KBM-7 (cell line): ENCODE measurements at places on chromosomes 11 and 22.
A peak's percentile ranks its signal among the peaks of the same experiment; 100 is the strongest.

DNA sequence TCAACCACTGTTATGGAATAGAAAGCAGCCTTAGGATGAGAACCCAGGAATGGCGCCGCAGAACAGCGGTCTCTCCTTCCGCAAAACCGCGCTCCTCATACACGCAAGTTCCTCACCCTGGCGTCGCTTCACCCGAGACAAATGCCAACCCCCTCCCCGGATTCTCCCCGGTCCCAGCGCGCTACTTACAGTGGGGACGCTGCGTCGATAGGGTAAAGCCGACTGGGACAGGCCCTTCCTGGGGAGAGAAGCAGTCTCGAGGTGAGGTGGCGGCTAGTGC is 287 bp downstream of the RPS13 start:
- no peak for DNase-seq

GRCh38 chr11:116773203-116774097 is 663 bp upstream of the BUD13 start:
- DNase-seq: peak; percentile 70

- peak; percentile 87 for DNase-seq
These were observed 2.4 kb downstream of the SIDT2 start for GRCh38 chr11:117180661-117181585.

GRCh38 chr11:2311353-2312133 is 9.7 kb downstream of the TSPAN32 start:
- DNase-seq: no peak

- DNase-seq: no peak
These were observed 1307.6 kb downstream of the TBC1D22A start for GRCh38 chr22:48070083-48070482.

DNA sequence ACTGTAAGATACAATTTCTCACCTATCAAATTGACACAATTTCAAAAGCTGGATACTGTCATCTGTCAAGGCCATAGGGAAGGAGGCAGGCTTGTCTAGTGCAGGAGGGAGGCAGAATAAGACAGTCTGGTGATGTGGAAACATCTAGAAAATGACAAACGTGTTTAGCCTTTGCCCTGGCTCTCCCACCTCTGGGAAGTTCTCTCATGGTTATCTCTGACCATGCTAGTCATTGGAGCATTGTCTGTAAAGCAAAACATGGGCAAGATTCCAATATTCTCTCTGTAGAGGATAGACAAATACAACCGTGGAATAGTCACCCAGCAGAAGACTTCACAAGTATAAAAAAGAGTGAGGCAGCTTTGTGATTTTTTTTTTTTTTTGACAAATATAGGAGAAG is 9.1 kb upstream of the SERHL2 start:
- DNase-seq: no peak

GRCh38 chr11:12287374-12288211 is 89.8 kb upstream of the PARVA start:
- DNase-seq: peak; percentile 30

DNA sequence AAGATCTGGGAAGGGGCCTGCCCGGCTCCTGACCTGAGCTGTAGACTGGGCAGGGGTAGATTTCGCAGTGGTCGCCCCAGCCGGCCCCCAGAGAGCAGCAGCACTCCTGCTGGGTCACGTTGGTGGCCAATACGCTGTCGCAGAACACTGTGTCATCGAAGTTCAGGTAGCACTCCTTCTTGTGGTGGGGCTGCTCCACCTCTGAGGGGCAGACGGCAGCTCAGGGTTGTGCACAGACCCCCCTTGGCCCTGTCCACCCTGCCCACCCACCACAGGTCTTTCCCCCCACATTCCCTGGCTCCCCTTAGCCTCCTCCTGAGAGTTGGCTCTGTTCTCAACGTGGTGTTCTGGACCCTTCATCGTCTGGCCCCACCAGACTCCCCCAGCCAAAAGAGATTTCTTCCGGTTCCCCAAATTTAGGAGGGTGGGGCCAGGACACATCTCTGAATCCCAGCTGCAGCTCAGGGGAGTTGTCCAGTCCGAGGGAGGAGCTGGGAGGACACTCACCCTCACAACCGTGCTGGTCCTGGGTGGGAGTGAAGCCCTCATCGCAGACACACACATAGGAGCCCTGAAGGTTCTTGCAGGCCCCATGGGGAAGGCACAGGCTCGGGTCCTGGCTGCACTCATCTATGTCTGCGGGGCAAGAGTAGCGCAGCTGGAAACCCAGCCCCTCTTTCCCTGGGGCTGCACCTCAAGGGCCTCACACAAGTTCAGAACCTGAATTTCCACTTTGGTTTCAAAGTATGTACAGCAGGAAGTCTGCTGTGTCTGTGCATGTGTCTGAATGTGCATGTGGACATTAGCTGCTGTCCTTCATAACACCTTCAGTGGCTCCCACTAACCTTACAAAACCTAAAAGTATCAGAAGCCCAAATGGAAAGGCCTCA is 16.5 kb downstream of the SCYL1 start:
- DNase-seq: no peak

- no peak for DNase-seq
These were observed 33.6 kb downstream of the ASRGL1 start for GRCh38 chr11:62370743-62371440.

GRCh38 chr11:12537778-12538401 is 136.3 kb upstream of the TEAD1 start:
- no peak for DNase-seq

GRCh38 chr11:134743820-134744195 is 331.8 kb upstream of the B3GAT1 start:
- no peak for DNase-seq

GRCh38 chr11:120228794-120229384 is 11.1 kb upstream of the POU2F3 start:
- DNase-seq: no peak

GRCh38 chr11:60018058-60018457 is 1.1 kb downstream of the OOSP4B start:
- no peak for DNase-seq

GRCh38 chr11:3346587-3346986 is 32.4 kb downstream of the ZNF195 start:
- DNase-seq: no peak

- DNase-seq: peak; percentile 17
These were observed 51.6 kb upstream of the MYEOV start for GRCh38 chr11:69242266-69242920.

- DNase-seq: peak; percentile 77
These were observed 49.5 kb downstream of the IGF2 start for GRCh38 chr11:2089536-2090165.

DNA sequence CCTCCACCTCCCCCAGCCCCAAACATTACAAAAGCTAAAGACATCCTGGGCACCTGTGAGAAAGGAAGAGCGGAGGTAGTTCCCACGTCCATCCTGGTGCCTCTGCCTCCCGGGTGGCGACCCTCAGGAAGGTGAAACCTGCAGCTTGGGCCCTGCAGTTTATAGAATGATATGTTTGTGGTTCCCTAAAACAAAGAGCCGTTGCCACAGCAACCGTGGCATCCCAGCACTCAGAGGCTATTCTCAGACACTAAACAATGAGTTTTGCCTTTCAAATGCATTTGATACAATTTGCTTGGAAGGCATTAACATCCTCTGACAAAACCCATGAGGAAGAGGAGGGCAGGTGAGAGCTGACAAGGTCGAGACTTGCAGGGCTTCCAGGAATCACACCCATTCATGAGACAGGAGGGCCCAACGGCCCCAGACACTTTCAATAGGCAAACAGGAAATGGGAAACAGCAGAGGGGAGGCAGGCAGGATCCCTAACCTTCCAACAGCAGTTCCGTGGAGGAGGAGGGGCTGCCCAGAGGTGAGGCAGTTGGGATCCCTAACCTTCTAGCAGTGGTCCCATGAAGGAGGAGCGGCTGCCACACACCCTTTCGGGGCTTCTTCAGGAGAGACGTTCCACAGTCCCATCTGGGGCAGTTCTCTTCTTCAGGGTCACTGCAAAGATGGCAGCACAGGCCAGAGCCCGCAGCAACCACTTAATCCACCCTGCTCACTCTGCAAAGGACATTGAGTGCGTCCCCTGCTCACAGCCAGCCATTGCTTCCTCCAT is 379.2 kb downstream of the SHANK2 start:
- no peak for DNase-seq

- no peak for DNase-seq
These were observed 73.2 kb downstream of the RAB38 start for GRCh38 chr11:88101881-88102597.

GRCh38 chr11:78037056-78037455 is 14.0 kb upstream of the KCTD14 start:
- no peak for DNase-seq

- DNase-seq: no peak
These were observed 61.3 kb downstream of the CD6 start for GRCh38 chr11:61032824-61033223.

- no peak for DNase-seq
These were observed 90.6 kb downstream of the CDKN1C start for GRCh38 chr11:2794968-2795322.

DNA sequence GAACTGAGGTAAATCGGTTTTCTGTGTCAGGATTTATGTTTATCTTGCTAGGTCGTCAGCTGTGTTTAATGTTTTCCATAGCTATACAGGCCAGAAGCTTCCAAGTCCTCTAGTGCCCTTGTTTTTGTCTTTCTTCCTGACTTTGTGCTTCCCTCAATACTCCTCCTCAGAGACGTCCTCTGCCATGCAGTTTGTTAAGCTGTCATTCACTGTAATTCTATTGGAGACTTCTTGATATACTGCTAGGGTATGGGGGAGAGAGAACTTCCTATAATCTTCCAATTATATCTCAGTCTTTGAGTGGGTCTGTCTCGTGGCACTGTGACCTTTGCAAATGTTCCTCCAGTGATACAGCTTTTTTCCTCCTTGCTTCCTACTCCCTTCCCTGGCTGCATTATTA is 327.3 kb upstream of the ANO5 start:
- DNase-seq: no peak

DNA sequence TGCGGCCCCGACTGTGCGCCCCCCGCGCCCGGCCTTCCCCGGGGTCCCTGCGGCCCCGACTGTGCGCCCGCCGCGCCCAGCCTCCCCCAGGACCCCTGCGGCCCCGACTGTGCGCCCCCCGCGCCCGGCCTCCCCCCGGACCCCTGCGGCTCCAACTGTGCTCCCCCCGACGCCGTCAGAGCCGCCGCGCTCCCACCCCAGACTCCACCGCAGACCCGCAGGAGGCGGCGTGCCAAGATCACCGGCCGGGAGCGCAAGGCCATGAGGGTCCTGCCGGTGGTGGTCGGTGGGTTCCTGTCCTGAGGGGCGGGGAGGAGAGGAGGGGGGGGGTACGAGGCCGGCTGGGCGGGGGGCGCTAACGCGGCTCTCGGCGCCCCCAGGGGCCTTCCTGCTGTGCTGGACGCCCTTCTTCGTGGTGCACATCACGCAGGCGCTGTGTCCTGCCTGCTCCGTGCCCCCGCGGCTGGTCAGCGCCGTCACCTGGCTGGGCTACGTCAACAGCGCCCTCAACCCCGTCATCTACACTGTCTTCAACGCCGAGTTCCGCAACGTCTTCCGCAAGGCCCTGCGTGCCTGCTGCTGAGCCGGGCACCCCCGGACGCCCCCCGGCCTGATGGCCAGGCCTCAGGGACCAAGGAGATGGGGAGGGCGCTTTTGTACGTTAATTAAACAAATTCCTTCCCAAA is 3.1 kb downstream of the DRD4 start:
- no peak for DNase-seq

- DNase-seq: no peak
These were observed 6.5 kb downstream of the MAPK8IP2 start for GRCh38 chr22:50606946-50607658.

GRCh38 chr11:17840101-17840548 is 105.5 kb downstream of the KCNC1 start:
- DNase-seq: no peak

GRCh38 chr11:14567064-14567651 is 47.0 kb upstream of the PSMA1 start:
- no peak for DNase-seq
